ENCODE measurements at places on chromosomes 16 and 17.

- no peak for DNase-seq
Measured at GRCh38 chr16:56355786-56356275, 69.5 kb downstream of the AMFR start.

GRCh38 chr16:6656760-6657159 is 675.9 kb upstream of the RBFOX1 start:
- no peak for DNase-seq

DNA sequence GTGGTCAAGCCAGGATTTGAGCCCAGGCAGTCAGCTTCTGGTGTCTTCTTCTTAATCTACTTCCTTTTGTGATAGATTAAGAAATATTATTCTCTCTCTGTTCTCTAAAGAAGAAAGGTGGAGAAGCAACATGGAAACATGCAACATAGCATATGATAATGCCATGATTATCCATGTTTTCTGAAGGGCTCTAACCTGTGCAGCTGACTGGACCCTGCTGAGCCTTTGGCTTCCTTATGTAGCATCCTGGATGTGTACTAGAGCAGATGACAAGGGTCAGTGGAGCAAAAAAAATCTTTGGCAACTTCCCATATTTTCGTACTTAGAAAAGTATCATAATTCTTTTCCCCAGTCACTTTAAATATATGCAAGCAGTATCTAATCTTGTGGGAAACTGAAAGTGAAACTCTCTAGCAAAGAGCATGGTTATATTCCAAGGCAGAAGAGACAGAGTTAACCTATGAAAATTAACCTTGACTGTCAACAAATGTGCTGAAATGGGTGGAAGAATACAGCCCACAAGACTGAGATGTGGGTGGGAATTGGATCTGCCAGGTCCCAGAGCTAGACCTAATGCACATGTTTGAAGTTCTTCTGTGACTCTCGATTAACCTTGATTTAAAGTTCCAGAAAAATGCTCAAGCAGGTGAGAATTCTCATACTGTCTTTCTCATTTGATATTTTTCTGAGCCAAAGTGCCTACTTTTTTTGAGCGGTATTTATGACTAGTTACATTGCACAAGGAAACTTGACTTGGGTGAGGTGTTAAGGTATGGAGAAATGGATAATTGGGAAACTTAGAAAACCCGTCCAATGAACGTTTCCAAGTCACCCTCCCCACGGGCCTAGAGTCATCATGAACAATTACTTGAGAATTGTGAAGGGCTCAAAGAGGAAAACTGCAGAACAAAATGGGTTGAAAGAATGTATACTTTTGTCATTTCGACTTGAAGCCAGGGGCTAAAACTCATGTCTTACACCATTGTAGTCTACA is 248.6 kb downstream of the FTO start:
- DNase-seq = peak; percentile 65

DNA sequence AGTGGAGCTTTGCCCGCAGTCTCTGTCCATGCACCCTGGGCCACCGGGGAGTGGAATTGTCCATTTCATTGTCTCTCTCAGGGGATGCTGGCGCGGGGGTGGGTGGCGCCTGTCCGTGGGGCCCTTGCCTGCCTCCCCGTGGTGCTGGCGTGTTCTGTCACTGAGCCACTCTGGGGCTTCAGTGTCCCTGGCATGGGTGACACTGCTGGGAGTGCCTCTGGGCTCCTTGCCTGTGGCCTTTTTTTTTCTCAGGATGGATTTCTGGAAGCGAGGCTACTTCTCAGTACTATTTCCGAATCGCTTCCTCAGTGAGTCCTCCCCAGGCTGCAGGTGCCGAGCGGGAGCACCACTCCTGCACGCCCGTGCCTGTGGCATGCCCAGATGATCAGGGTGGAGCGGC is 55.0 kb downstream of the PDPK1 start:
- DNase-seq = no peak

- no peak for DNase-seq
Measured at GRCh38 chr17:20995164-20995872, 47.5 kb downstream of the USP22 start.

- no peak for DNase-seq
Measured at GRCh38 chr16:89534252-89534756, 26.1 kb downstream of the SPG7 start.
